ENCODE measurements at places on chromosomes 12 and 14.

GRCh38 chr12:109625131-109625559 lies 51.6 kb downstream of the MVK start:
- DNase-seq = peak; percentile 63

DNA sequence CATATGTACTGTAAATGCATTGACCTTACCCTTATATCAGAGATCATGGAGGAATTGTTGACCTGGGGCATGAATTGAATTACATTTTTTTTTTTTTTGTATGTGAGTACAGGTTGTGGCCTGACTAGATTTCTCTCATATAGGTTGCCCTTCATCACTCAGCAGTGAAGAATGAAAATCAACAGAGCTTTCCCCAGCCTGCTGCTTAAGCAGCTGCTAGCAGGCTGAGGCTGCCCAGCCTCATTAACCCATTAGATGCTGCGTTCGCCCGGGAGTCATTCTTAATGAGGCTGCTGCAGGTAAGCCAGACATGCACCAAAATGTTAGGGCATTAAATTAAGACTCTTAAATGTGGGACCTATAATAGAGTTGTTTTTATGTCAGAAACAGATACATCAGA lies 236.0 kb downstream of the ETNK1 start:
- no peak for DNase-seq

DNA sequence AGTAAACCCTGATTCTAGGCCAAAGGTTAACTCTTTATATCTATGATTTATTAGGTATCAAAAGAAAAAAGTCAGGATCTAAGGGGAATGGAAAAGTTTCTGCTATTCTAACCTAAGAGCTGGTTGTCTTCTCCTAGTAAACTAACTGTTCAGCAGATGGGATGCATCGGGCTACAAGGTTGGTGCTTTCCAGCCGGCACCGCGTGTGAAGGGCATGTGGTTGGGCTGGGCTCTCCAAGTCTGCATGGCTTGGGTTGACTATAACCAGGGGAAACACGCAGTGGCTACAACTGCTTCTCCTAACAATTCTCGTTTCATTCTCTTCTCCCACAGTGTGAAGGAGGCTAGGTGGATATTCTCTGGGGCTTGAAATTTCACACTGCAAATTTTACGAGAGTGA lies 354.5 kb downstream of the APAF1 start:
- no peak for DNase-seq

GRCh38 chr14:72516936-72517700 lies 376.8 kb downstream of the DPF3 start:
- DNase-seq = peak; percentile 86

- DNase-seq = no peak
Measured at GRCh38 chr12:131600160-131600532, 110.7 kb upstream of the SFSWAP start.

DNA sequence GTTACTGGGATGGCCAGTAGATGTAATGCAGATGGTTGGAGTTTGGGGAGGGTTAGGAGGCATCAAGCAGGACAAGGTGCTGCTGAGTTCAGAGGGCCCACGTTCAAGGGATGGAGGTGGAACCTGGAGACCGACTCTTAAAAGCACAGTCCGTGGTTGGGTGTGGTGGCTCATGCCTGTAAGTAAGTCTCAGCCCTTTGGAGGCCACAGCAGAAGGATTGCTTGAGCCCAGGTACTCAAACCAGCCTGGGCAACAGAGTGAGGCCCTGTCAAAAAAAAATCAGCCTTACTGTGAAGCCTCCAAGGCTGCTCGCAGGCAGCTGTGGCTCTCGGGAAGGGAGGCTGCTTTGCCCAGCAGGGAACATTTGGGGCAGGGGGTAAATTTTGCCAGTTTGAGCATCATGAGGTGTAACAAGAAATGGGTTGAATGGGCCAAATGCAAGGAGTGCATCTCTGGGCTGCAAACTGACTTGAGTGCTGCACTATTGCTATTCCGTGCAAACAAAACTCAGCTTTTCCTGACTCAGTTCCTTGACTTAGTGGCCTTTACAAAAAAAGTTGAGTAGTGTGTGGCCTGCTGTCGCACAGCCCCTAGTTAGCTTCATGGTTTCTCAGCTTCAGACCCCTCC lies 55.0 kb downstream of the ANAPC7 start:
- DNase-seq = no peak

- DNase-seq = no peak
Measured at GRCh38 chr12:82970614-82971013, 283.9 kb downstream of the TMTC2 start.

DNA sequence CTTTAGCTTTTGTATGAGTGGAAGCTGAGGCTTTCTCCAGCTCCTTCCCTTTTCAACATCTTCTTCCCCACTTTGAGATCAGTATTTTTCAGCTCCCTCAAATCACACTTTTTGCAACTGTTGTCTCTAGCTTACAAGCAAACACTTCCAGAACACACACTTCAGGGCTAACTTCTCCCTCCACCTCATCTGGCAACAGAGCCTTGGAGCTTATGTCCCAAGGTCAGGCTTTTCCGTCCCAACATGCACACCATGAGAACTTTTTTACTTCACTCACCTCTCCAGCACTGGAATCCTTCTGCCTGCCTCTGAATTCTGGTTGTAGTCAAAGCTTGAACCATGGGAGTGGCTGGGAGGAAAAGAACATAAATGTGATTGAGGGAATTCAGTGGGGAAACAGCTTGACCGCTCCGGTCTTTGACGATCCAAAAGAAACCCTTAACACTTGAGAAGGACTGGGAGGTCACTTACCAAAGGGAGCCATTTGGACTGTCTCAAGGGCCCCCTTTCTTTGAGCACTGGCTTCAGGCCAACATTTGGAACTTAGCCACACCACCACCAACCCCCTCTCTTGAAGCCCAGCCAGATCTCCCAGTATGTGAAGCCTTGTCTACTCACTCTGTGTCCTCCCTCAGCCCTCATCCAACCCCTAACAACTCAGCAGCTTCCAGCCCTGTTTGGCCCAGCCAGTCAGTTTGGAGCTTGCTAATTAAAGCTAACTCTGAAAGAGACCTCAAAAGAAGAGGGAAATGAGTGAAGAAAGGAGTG lies 3.9 kb upstream of the BLOC1S1 start:
- no peak for DNase-seq

DNA sequence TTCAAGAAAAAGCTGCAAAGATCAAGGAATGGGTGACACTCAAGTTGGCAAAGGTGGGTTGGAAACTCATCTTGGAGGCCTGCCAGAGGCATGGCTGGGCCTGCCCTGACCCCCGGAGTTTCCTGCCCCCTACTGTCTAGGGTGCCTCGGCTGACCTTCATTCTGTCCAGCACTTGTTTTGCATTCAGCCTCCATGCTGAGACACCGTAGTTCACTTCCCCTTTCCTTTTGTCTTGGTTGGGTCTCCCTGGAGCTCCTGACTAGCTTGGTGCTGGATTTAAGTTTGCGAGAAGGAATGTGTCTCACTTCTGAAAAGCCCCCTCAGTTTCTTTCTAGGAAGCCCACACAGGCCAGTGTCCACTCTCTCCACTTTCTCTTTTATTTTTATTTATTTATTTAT lies 26.5 kb downstream of the PLEKHH1 start:
- no peak for DNase-seq

GRCh38 chr12:123164222-123164621 lies 13.3 kb upstream of the PITPNM2 start:
- DNase-seq = no peak

- peak; percentile 82 for DNase-seq
Measured at GRCh38 chr14:24271134-24271833, at the start of gene RABGGTA. Gene RABGGTA, minus strand, starts transcription at chr14:24271597. Its CDS starts 482 bp downstream, at chr14:24271115.

DNA sequence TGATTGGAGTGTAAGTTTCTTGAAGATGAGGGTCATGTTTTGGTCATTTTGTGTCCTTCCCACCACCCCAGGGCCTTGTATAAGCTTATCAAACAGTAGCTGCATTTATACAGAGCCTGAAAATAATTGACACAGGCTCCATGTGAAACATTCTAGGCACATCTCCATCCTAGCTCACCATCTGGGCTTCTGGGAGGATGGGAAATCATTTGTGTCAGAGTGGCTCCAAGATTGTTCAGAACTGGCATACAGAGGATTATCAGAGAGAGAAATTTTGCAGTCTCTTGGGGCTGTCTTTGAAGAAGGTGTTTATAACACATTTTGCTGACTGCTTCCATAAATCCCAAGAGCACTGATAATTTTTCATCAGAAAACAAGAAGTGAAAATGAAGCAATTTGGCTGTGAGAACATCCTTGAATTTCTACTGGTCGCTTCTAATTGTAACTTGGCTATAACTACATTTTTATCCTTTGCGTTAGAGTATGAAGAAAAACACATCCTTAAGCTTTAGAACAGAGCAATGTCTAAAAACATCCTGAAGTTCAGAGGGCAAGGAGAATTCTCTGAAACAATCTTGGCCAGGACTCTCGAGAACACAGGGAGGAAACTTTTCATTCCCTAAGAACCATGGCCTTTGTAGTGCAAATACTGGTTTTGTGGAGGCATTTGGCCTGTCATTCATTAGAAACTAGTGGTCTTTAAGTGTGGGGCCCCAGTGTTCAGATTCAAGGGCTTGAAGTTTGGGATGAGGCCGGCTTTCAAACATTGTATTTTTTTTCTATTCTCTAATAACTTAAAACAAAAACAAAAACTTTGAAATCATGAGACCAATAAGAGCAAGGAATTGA lies 151.1 kb downstream of the DACT1 start:
- DNase-seq = no peak

Data from EL (cell line).